Stimulated activated CD8-positive, alpha-beta memory T cell treated with anti-CD3 and anti-CD28 coated beads, Interleukin-2, amount 100 ng/mL, for 1 hour (primary cell): ENCODE measurements at places on chromosomes 6 and 20.
A peak's percentile ranks its signal among the peaks of the same experiment; 100 is the strongest.

DNA sequence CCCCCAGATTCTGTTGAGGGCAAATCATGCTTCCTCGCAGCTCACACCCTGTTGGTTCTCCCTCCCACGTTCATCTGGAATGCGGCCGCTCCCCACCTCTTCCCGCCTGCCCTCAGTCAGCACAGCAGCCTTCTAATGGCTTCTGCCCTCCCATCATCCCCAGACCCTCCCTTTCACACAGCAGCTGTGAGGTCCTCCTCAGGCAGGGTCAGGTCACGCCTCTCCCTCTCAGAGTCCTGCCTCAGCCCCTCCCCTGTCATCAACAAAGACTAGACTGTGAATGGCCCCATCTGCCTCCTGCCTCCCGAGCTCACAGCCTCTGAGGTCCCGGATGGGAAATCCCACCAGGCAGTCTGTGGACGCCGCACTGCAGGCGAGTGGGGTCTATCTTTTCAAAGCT lies 7.9 kb upstream of the BHLHE23 start:
- no peak for DNase-seq

- no peak for DNase-seq
These were observed 467.5 kb downstream of the PRKN start for GRCh38 chr6:162260027-162260426.

- peak; percentile 21 for DNase-seq
These were observed 66.6 kb downstream of the PREX1 start for GRCh38 chr20:48761023-48761785.

DNA sequence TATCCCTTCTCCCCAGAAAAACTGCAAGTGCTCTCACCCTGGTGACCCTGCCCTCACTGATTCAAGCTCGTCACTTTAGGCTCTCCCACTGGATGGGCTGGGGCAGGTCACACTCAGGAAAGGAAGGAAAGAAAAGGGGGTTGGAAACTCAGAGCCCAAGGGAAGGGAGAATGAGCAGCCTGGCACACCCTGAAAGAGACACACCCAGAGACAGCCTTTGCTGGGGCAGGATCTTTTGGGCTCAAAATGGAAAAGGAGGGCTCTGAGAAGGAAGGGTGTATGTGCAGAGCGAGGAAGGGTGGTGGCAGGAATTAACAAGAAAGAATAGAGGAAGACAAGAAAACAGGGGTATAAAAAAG lies 2.5 kb downstream of the PPP1R18 start:
- DNase-seq: no peak

DNA sequence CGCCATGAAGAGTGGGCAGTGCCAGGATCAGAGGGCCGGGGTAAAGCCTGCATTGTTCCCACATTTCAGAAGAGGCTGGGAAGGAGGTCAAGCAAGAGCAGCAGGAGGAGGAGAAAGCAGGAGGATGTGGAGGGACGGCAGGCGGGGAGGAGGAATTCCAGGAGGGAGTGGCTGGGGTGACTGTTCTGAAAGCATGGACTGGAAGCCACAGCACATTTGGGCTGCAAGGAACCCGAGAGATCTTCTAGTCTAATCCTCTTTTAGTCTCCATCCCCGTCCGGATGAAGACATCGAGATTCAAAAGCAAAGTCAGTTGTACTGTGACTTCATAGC lies 76.9 kb downstream of the FAM50B start:
- no peak for DNase-seq

- no peak for DNase-seq
These were observed 37.8 kb downstream of the DUSP22 start for GRCh38 chr6:329888-330691.

DNA sequence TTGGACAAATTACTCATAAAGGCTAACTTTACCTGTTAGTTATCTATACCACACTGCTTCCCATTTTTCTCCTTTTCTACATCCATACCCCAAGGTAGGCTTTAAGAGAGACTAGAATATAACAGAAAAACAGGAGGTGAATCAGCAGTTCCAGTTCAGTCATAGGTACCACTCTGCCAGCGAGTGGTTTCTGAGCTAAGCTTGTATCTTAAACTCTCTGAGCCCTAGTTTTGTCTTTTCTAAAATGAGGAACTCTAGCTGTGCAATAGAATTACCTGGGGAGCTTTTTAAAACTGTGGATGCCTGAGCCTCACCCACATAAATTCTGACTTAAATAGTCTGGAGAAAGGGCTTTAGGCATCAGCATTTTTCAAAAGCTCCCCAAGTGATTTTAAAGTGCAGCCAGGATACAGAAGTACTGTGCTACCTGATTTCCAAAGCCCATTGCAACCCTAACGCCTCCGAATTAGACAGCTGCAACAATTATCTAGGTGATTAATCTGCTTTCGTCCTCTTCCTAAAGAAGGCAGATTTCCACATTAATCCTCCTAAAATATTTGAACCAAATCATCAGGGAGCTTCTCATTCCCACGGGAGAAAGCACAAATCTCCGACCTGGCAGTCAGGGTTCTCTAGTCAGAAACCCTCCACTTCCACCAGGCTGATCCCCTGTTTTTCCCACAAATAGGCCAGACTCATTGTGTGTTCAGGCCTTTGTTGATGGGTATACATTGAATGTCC lies 37.4 kb upstream of the RPL7L1 start:
- DNase-seq: no peak

DNA sequence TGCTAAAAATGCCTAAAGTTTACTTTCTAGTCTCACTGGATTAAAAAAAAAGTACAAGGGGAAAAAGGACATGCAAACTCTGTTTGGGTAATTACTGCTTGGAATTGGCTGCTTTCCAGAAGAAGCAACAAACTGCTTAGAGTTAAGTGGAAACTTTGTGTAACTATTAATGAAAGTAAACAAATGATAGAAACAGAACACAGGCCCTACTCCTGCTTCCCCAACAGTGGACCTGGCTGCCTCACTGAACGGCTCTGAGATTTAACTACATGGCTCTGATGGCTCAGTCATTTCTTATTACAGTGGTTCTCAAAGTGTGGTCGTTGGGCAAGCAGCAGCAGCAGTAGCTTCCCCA lies 108.5 kb downstream of the MAN1A1 start:
- no peak for DNase-seq

DNA sequence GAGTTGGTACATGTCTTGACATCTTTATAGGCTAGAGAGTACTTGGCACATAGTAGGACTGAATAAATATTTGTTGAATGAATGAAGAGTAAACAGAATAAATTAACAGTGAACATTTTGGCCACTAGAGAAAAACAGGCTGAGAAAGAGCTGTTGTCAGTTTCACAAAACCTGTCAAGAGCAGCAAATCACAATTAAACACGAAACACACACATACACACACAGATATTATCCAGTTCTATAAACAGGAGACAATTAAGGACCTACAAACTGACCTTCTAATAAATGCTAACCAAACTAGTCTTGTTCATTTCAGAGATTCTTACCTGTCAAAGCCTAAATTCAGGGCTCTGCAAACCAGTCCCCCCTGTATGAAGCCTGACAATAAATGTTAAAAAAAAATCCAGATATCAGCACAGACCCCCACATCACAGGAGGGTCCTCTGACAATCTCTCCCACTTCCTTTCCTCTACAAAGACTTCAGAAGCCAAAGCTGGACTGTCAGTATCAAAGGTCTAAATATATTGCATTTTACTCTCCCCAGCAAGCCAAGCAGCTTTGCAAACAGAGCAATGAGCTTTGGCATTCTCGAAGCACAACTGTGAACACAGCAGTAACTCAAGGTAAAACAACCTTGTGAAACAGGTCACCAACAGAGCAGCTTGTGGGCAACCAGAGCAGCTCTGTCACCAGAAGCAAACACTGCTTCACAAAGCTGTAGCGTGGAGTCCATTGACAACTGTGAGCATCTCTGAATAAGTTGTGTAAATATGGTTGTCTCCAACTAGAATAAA lies 229.9 kb downstream of the TBXT start:
- no peak for DNase-seq
